Stimulated activated CD4-positive, alpha-beta T cell treated with anti-CD3 and anti-CD28 coated beads, Interleukin-2, amount 100 ng/mL, for 24 hours (primary cell): ENCODE measurements at places on chromosomes 11 and 22.

DNA sequence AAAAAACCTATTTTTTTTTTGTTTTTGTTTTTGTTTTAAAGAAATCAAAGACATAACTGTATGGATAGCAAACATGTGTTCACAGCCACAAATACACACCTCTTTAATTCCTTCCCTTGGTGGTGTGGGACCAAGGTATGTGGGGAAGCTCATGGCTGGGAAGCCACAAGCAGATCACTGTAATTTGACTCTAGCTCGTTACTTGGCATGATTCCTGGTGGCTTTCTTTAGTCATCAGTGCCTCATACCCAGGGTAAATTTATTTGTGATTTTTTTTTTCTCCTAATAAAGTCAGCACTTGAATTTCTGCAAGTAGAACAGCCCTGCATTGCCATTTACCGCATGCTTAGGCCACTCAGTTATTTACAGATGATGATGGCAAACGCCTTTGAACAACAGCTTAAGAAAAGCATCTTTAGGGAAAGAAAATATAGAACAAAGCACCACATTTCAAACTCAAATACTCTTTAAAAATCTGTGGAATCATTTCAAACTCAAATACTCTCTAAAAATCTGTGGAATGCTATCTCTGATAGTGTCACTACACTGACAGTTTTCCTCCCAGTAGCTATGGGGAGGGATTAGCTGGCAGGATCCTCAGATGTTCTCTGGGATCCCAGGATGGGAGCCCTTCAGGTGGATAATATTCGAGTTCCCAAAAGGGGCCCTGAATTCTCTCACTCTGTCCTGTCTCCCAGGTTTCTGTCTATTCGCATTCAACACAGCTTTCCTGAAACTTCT, 687.2 kb downstream of the OPCML start:
- DNase-seq, result no peak

- DNase-seq, result no peak
Measured at GRCh38 chr11:78982473-78982872, 407.8 kb upstream of the NARS2 start.

- no peak for DNase-seq
Measured at GRCh38 chr11:126485021-126485792, 129.7 kb downstream of the ST3GAL4 start.

GRCh38 chr11:117618302-117618981, 178.6 kb downstream of the DSCAML1 start:
- DNase-seq, result no peak

GRCh38 chr11:3111466-3111865, 53.6 kb downstream of the OSBPL5 start:
- DNase-seq, result no peak

- DNase-seq, result no peak
Measured at GRCh38 chr11:118592616-118593367, 14.6 kb upstream of the PHLDB1 start.

GRCh38 chr11:48341466-48341865, 16.7 kb downstream of the OR4C3 start:
- DNase-seq, result no peak

DNA sequence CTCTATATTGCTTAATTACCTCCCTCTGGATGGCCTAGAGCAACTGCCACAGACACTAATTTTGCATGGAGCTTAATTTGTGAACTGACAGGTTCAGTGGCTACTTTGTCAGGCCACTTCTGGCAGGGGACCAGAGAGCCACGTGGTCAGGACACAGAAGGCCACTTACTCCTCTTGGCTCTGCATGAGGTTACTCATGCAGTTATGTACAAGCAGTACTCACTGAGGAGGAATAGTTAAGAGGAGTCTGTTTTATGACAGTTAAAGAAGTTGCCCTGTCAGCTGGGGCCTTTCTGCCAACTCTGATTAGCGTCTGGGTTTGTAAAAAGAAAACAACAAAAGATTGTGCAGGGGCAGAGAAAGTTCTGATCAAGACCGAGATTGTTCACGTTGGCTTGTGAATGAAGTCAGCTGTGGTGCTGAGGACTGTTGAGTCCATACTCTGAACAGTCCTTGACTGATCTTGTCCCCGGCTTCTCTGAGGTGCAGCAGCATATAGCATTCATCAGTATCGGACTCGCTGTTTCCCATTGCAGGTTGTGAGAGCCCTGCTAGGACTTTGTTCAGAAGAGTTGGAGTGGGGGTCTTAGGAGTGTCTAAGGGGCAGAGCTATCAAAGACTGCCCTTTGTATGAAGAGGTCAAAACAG, 41.4 kb downstream of the PPFIBP2 start:
- DNase-seq, result no peak

GRCh38 chr11:60786811-60787567, 1.9 kb downstream of the MS4A10 start:
- no peak for DNase-seq

GRCh38 chr11:125489166-125489565, 6.9 kb downstream of the FEZ1 start:
- DNase-seq, result no peak

DNA sequence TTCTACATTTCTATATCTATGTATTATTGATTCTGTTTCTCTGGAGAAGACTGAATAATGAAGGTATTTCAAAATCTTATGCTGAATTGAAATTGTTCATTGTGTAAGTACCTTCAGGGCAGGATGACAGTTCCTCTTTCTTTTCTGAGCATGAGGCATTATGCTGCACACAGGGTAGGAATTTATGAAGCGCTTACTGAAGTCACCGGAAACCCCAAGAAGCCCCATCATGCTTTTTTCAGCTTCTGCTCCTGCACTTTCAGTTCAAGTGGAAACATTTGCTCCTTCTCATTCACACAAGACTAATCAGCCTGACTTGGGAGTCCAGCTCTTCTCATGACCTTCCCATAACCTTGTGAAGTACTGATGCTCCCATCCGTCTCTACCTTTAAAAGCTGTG, 314.7 kb upstream of the SORL1-AS1 start:
- no peak for DNase-seq

- DNase-seq, result no peak
Measured at GRCh38 chr11:71500601-71501021, 26.5 kb upstream of the KRTAP5-7 start.

DNA sequence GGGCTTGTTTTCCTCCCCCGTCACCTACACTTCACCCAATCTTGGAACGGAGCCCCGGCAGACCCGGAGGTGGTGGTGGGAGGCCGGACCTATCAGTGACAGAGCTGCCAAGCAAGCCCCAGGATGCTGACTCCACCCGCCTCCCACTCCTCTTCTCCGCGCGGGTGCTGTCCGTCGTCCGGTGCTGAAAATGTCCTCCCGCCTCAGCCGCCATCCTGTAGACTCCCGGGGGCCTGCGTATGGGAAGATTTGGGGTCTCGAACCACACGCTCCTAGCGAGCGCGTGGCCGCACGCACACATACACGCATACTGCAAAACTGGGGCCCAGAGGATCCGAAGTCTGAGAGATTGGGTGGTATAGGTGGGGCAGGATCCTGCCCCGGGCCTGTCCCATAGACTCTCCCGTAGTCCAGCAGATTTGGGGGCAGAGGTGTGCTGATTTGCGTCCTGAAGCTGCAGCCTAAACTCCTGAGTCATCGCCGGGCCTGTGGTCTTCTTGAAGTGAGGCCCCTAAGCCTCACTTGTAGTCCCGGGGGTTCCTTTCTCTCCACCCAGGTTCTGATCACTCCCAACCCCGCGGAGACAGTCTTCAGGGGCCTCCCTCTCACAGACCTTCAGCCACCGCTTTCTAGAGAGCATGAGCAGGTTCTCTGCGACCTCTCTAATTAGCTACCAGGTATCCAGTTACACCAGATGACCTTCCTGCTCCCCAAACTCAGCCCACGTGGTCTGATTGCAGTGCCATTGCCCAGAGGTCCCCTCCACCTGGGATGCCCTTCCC, 796 bp upstream of the YIF1A start:
- DNase-seq, result peak; percentile 87

GRCh38 chr11:76453248-76453647, 8.4 kb downstream of the EMSY start:
- no peak for DNase-seq

DNA sequence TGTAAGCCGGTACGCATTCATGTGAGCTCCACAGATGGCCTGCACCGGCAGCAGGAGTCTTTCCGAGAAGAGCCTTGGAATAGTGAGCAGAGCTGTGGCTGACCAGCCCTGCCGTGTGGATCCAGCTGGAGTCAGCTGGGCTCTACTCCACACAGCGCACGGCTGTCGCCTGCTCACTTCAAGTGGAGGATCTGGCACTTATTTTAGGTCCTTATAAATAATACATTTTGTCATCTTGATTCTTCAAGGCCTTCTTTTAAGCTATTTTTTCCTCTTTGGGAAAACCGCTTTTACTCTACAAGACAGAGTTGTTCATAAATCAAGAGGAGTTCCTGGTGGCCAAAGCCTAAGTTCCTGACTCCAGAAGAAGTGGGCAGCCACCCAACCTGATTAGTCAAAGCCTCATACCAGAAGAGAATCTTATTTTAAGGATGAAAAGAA, 93.8 kb downstream of the KCNC1 start:
- DNase-seq, result no peak

DNA sequence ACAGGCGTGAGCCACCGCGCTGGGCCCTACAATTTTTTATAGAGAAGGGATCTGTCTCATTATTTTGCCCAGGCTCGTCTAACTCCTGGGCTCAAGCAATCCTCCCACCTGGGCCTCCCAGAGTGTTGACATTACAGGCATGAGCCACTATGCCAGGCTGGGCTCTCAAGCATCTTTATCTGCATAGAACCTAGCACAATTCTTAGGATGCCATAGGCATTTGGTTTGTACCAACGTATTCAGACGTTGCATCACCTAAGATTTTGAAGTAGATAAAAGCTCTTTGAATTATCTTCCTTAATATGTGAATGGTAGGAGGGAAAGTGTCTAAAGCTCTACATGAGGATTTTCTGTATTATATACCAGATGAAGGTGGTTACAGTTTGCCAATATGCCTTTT, 30.5 kb downstream of the RTN3 start:
- no peak for DNase-seq

DNA sequence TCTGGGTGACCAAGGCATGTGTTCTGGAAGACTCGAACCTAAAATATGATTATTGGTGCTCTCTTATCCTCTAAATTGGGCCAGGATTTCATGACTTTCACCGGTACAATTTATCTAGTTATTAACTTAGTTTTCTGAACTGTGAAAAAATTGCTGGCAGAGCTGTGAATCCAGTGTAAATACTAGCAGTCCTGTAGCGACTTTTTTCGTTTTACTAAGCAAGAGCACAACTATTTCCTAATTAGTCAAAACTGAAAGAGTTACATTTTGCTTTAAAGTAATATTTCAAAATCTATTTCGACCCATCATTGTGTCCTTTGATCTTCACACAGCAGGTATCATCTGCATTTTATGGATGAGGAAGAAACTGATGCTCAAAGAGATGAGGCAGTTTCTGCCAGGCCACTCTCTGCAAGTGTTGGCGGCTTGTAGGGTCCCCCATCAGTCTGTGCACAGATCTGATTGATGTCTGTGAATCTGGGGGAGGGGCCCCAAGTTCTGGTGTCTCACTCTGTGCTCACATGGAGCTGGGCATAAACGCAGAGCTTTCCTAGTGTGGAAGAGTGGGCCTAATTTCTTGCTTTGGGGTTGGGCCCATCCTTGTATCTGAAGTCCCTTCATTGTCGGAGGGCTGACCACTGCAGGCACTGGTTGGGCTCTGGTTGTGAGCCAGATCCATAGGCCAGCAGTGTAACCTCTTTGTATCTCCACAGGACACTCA, 1.4 kb upstream of the TRMT2A start:
- DNase-seq, result no peak

- DNase-seq, result no peak
Measured at GRCh38 chr11:36411202-36411640, 98.9 kb downstream of the TRAF6 start.

GRCh38 chr22:18069041-18069440, 8.7 kb upstream of the PEX26 start:
- DNase-seq, result no peak

DNA sequence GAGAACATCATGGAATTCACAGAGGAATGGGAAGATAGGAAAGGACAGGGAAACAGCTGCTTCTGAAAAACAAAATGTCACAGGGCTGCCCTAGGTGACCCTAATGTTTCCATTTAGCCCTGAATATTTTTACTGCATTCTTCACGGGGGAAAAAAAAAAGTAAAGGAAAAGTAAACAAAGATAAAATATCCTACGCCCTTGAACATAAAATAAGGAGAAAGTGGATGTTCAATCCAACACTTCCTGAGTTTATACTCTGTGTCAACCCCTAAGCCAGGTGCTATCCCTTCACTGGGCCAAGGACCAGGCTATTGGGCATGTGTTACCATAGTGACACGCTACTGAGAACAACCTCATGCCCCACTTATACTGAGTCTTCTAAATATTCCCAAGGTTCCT, 84.7 kb downstream of the FAM76B start:
- DNase-seq, result no peak

DNA sequence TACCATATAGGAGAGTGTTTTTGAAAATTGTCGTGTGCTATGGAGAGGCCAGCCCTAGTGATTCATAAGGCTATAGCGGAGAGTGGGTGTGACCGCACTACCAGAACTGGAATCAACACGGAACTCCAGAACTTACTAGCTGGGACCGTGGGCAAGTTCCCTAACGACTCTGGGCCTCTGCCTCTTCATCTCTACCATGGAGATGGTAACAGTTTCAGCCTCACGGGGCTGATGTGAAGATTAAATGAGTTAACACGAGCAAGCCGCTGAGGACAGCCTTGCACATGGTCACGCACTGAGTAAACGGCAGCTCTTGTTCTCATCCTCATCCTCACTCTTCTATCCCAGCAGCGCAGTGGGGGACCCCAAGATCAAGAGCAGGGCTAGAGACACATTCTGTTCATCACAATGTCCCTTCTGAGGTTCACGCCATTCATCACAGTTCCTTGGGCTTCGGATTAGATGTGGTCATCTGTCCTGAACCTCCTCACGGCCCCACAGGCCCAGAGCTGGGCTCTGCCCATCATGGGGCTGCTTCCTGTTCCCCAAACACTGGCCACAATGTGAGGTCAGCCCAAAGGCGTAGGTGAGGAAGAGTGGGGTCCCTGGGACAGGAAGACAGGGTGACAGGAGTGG, 47.2 kb upstream of the CD5 start:
- DNase-seq, result peak; percentile 57

- no peak for DNase-seq
Measured at GRCh38 chr22:24433828-24434470, 6.5 kb downstream of the ADORA2A start.

GRCh38 chr11:65560555-65561418, 2.6 kb upstream of the LTBP3 start:
- DNase-seq, result no peak

DNA sequence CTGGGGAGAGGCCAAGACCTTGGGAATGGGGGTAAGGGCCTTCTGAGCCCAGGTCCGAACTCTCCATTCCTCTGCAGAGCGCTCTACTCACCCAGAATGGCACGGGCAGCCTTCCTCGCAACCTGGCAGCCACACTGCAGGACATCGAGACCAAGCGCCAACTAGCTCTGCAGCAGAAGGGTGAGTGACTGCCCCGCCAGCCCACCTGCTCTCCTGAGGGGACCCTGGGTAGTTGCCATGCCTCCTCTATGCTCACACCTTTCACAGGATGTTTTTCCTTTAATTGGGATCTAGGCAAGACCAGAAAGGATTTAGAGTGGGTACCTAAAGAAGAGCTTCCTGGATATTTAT, 35.5 kb downstream of the TREH start:
- DNase-seq, result no peak

GRCh38 chr11:111730871-111731591, 35.2 kb downstream of the PPP2R1B start:
- no peak for DNase-seq

- DNase-seq, result peak; percentile 36
Measured at GRCh38 chr11:113690619-113691569, 15.2 kb downstream of the TMPRSS5 start.

GRCh38 chr22:23591201-23591791, 11.2 kb upstream of the IGLL1 start:
- DNase-seq, result peak; percentile 67
